ENCODE measurements at places on chromosomes 6 and 20.
A peak's percentile ranks its signal among the peaks of the same experiment; 100 is the strongest.

GRCh38 chr20:57567471-57568079, 6.7 kb downstream of the PCK1 start:
- DNase-seq: no peak

DNA sequence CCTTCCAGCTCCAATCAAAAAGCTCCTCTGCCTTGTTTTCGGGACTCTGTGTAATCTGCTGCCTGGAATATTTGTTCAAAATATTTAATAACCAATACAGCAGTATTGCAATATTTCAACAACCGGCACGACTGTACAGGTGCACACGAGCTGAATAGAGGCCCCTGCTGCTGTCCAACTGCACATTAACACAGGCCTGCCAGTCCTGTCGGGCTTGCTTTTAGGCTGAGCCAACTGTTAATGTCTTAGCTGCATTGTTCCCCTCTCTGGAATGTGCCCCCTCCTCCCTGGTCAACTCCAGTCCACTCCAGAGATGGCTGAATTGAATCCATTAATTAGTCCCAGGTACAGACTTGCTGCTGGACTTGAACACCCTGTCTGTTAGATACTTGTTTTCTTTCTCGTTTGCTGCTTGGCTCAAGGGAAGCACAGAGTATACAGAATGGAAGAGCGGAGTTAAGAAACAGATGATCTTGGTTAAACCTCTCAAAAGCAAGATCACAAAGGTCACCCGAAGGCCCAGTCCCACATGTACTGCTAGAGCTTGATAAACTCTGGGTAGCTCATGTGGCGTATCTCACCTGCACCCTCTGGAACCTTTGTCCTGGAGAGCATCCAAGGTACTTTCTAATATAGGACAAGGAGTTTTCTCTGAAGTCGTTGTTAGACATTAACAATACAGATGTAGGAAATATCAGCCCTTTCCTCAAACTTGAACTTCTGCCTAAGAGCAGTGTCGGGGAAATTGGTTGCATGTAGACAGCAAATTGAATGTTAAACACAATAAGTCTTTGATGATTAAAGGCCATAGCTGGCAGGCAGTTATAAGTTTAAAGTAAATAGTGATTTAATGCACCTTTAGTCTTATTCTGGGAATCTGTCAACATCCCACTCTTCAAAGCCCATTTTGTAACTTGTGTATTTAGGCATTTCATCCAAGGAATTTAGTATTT, 31.9 kb downstream of the SHLD1 start:
- no peak for DNase-seq

DNA sequence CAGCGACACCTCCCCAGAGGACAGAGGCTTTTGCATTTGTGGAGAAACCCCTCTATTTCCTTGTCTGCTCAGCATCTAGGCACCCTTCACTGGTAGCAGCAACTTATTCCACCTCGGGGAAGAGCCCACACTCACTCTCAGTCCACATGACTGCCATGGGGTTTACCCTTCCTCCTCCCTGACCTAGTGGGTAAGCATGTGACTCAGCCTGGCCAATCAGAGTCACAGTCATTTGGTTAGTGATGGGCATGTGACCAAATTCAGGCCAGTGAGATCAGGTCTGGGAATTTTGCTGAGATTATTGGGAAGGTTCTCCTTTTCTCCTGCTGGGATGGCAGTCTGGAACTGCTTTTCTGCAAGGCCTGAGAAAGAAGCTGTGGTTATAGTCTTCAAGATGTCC, 145.7 kb upstream of the PHACTR3 start:
- peak; percentile 25 for DNase-seq

GRCh38 chr20:37302981-37303380, 13.5 kb downstream of the MANBAL start:
- no peak for DNase-seq

DNA sequence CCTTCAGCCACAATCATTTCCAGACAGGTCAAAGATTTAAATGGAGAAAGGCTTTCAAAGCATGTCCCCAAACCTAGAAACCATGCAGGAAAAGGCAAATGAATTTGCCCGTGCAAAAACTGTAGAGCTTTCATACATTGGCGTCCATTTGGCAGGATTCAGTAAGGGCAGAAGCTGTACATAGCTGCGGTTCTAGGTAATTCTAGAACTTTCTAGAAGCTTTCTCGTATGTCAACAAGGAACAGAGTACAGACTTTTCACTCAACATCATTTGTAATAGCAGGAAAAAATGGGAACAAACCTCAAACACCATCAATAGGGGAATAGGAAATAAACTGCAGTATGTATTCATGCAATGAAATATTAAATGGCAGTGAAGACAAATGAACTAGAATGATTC, 11.1 kb upstream of the MAPK13 start:
- no peak for DNase-seq
